ENCODE measurements at places on chromosomes 2 and 18.

DNA sequence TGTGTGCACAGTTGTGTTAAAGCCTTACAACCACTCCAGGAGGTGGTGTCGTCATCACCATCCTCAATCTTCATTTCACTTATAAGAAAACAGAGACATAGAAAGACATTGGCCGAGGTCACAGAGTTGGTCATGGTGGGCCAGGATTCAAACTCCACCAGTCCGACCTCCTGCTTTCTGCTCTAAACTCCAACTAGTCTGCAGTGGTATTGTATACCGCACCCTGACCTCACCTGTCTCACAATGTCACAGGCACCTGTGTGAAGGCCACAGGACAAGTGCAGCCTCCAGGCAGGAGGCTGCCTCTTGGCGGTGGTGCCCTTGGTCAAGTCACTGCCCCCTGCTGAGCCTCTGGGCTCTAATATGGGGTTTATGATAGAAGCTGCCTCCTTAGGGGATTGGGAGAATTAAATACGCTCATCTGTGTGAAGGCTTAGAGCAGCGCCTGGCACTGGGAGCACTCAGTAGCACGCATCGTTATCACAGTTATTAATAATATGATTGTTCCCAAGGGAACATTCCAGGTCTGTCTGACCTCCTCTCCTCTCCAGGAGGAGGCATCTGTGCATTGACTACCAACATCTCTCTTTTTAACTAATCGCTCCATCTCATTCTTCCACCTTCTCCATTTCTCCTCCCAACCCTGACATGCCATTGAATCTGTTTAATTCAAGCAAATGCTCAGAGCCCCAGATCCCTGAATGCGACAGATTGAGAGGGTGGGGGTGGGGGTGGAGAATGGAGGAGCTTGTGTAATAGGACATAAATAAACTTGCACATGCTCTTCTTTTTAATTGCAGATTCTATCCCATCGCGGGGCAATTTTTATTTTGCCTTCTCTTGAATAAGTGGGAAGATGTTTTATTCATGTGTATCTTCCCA lies 112.7 kb downstream of the MCFD2 start:
- DNase-seq = no peak

DNA sequence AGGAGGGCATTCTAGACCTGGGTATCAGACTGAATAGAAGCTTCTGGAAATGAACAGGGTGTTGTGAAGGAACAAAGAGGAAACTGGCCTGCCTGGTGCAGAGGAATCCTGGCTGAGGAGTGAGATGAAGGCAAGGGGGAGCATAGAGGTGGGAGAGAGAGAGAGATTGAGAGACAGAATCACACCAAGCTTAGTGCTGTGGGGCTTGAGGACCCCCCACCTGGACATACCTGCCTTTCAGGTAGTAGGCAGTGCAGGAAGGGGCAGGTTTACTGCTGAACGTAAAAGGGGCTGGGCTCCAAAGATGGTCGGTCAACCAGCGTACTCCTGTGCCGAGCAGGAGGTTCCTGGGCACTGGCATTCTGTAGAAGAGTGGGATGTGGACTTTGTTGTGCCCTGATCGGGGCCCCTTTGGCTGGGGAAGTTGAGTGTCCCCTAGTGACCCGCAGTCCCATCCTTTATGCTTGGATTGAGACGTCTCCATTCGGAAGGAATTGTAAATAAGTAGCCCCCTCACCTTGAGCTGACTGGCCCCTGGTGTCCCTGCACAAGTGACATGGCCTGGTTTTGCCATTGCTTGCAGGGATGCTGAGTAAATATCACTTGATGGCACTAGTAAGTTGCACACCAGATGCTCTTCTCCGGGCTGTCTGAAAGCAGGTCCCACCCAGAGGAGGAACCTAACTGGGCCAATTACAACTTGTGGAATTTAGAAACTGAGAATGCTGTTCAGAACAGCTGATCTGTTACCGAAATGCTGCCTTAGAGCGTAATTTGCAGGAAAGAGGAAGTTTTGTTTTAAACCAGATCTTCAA lies 1.4 kb downstream of the UBE2F start:
- DNase-seq = no peak

- no peak for DNase-seq
Measured at GRCh38 chr2:188122985-188123384, 168.7 kb upstream of the GULP1 start.

DNA sequence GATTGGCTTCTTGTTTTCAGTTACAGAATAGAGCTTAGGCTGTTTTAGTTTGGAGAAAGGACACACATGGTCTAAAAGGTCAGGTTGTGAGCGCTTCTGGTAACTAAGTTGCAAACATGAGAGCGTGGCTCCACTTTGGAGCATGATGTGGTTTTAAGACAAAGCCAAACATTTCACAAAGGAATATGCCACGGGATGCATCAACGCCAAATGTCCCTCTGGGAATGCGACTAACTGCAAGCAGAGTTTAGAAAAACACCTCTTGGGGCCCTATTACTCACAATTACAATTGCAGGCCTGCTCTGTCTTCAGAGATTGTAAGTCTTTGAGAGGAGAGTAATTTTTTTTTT lies 25.4 kb downstream of the MYO7B start:
- no peak for DNase-seq

DNA sequence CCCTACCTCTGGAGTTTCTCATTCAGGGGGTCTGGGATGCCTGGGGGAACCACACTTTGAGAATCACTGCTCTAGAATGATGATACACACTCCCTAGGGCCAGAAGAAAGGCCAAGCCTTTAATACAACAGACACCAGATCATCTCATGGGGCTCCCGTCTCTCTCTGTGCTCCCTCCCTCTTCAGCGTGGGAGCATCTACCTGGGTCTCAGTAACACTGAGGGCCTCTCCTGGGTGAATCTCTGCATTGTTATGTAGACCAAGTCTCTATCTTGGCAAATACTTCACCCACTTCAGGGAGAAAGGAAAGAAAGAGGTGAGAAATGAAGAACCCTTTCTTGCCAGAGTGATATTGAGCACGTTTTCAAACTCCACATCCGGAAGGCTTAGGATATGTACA lies 146.8 kb upstream of the MSH6 start:
- DNase-seq = no peak

DNA sequence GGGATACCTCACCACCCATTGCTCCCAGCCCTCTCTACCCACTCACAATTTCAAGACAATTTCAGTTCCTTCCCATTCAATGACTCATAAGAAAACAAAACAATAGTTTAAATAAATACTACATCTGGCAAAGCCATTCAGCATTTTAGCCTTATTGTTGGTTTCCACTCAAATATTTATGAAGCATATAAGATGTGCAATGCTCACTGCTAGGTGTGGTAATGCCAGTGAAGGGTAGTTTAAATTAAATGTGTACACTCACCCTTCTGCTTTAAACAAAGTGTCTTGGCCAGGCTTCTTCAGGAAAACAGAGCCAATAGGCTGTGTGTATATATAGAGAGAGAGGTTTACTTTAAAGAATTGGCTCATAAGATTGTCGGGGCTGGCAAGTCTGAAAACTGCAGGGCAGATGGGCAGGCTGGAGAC lies 37.0 kb downstream of the INO80C start:
- DNase-seq = no peak

- DNase-seq = no peak
Measured at GRCh38 chr2:286774-287392, 1.0 kb downstream of the ALKAL2 start.

DNA sequence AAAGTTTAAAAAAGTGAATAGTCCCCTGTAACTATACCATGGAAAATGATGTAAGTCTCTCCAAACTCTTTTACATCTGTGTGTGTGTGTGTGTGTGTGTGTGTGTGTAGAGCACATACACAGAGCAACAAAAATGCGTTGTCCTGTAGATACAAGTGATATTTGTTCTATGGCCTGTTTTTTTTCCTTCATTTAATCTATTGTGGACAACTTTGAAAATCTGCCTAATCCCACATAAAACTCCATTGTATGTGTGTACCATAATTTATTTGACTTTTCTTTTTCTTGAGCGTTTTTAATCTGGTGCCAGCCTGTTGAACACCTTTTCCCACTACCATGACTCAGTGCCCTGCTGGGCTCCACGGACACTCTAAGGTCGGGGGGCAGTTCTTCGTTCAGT lies 52.3 kb upstream of the ELOA2 start:
- DNase-seq = no peak

- no peak for DNase-seq
Measured at GRCh38 chr2:175842996-175843395, 159.1 kb downstream of the LNPK start.

DNA sequence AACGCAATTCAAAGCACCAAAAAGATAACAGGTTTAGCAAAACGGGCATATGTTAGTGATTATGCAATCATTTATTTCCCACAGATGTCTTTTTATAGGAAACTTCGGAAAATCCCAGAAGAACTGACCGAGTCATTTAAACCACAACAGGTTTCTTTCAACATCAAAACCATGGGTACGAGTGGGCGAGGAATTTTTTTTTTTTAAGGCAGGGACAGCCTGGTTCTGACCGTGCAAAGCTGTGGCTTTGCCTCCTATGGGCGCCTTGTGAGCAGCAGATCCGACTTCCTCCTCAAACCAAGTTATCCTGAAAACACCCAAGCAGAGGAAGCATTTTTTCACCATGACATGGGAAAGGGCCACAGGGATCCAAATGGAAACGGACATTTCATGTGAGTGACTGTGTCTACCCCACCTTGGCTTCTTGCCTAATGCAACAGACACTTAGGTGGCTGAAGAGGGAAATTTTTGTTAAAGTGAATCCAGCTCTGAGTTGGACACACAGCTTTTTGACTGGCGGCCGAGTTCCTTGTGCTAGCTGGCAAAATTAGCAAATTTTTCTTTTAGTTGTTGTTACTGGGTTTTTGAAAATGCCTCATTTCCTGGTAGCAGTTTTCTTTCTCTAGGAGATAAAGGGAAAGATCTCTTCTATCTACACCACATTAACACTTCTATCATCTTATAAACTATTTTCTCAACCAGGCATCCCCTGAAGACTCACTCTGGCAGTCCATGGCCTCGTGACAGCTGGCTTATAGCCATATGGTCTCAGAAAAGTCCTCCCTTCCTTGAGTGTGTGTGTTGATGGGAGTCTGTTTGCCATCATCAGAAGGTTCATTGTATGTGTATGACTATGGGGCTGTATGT lies 487.4 kb upstream of the ZEB2 start:
- DNase-seq = no peak

- DNase-seq = no peak
Measured at GRCh38 chr2:70988151-70988550, 6.5 kb downstream of the TEX261 start.

DNA sequence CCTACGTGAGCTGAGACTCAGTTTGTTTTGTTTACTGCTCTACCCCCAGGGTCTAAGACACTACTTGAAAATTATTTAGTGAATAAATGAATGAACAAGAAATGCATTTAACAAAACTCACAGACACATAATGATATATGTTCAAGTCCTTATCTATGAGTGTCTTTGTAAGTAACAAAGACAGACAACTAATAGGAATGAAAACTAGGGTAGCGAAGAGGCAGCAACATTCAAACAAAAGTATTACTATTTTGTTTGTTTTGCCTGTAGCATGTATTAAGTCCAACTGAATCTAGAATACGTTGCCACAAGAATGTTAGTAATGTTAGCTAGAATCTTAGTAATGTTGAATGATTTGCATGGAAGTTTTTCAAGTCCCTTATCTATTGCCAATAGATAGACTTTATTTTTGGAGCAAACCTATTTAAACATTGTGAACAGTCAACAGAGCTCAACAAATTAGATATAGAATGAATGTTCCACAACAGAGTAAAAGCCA lies 144.8 kb upstream of the VWC2L start:
- DNase-seq = no peak

- no peak for DNase-seq
Measured at GRCh38 chr2:50895041-50895440, 136.9 kb downstream of the NRXN1 start.

DNA sequence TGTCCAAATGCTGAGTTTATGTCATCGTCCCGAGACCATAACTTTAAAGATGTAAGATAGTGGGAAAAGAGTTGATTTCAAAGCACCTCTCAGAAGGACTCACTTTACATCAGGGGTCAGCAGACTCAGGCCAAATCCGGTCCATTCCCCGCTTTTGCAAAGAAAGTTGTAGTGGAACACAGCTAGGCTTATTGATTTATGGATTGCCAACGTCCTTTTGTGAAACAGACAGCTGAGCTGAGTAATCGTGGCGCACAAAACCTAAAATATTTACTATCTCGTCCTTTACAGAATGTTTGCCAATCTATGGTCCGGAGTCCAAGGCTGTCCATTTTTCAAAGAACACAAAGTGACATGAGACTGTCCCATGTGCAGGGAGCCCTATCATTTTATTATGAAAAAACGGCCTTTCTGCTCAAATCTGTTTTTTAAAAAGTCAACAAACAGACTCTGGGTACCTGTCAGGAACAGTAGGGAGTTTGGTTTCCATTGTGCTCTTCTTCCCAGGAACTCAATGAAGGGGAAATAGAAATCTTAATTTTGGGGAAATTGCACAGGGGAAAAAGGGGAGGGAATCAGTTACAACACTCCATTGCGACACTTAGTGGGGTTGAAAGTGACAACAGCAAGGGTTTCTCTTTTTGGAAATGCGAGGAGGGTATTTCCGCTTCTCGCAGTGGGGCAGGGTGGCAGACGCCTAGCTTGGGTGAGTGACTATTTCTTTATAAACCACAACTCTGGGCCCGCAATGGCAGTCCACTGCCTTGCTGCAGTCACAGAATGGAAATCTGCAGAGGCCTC lies at the start of gene IL1RN:
Gene IL1RN, plus strand, starts transcription at position 754 of the 801 bp plus-strand sequence. Its CDS starts 27 bp downstream, at position 781.
- DNase-seq = no peak

DNA sequence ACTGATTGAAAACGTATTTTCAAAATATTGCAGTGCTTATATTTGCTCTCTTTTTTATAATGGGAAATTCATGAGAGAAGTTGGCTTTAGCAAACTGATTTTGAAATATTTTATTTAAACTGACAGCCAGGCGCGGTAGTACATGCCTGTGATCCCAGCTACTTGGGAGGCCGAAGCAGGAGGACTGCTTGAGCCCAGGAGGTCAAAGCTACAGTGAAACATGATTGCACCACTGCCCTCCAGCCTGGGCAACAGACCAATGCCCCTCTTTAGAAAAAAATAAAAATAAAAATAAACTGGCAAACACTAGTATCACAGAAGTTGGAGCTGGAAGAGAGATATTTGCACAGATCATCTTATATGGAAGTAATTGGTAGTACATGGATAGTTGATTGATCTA lies 20.7 kb downstream of the ZBTB7C start:
- DNase-seq = no peak

DNA sequence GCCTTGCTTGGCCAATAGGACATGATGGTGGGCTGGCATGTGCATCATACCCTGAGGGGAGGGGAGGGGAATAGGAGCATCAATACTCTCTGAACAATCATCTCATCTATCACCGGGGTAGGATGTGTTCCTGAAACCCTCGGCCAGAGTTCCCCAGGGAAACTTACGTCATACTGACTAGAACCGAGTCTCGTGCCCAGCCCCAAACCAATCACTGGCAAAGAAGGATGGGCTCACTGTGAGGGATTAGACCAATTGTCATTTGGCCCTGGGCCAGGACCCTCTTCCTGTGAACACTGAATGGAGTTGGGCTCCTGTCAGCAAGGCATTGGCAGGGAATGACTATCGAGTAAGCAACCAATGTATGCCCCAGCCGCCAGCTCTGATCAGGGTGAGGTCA lies 261.5 kb downstream of the MYCN start:
- DNase-seq = no peak

DNA sequence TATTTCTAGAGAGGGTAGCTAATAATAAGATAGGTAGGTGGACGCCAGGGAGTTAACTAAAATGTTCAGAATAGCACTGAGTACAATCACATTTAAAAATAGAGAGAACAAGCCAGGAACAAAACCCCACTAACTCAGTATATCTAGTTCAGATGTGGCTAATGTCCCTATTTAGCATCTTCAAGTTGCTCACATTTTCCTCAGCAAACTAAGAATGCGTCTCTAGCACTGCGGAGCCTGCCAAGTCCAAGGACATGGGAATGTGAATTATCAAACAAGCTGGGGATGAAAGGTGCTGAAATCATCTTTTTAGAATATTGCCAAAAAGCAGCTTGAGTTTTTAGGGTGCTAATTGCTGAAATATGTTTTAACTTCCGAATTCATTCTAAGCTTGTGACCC lies 398.5 kb upstream of the FIGN start:
- no peak for DNase-seq

Data from activated T-helper 1 cell treated with anti-CD3 and anti-CD28 coated beads, Interleukin-2, amount 50 U/mL, for 16 hours (primary cell).